Activated T-cell treated with anti-CD3 and anti-CD28 coated beads for 24 hours (primary cell): ENCODE measurements at places on chromosomes 2 and 18.

GRCh38 chr2:101827246-101827645 lies 129.7 kb downstream of the MAP4K4 start:
- no peak for DNase-seq

GRCh38 chr2:74602586-74603281 lies 45.4 kb downstream of the M1AP start:
- no peak for DNase-seq

GRCh38 chr2:216562696-216563435 lies 64.2 kb downstream of the RPL37A start:
- DNase-seq: no peak

- DNase-seq: no peak
Measured at GRCh38 chr18:59079264-59079663, 60.4 kb upstream of the SEC11C start.

- no peak for DNase-seq
Measured at GRCh38 chr2:55887901-55888624, 35.5 kb downstream of the EFEMP1 start.

GRCh38 chr2:182971820-182972547 lies 66.3 kb downstream of the NCKAP1 start:
- no peak for DNase-seq

DNA sequence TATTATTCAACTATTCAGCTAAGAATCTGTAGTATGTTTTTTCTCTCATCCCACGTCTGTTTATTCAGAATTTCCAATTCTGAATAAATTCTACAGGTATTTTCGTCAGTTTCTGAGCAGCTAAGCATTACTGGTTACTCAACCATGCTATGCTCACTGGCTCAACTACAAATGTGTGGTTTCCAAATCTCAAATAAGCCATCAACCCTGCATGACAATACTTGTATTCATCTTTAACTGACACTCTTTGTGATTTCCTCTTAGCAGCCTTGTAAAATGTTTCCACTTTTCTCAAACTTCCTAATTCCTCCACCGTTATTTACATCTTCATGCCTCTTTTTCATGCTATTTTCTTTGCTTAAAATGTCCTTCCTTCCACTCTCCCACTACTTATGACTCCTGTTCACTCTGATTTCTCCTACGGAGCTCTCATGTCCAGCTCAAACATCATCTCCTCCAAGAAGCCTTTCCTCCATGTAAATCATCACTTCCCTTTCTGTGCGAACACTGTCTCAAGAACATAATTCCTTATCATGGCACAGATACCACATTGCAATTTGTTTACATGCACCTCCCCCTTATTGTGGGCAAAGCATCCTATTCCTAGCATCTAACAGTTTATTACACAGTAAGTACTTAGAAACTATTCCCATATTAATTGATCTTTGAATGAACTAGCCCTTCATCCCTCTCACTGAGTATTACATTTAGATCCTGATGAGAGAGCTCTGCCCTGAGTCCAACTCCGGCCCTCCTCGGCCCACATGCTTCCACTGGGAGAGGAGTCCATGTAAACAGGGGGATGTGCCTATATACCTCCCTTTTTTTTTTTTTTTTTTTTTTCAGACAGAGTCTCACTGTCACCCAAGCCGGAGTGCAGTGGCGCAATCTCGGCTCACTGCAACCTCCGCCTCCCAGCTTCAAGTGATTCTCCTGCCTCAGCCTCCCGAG lies 10.5 kb downstream of the CCDC88A start:
- DNase-seq: no peak

DNA sequence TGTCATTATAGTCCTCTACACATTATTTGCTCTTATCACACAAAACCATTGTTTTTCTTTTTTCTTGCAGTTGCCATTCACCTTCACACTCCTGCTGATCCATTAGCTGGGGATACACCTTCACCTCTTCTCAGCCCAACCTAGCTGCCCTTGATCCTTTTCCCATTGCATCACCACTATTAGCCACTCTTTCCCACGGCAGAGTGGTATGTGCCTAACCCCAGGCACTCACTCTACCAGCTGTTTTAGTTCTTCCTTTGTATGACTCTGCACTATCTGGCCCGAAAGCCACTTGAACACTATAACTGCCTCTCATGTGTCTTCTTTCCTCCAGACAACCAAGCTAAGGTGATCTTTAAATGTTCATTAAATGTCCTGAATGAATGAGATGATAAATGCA lies 145.4 kb upstream of the PIK3C3 start:
- no peak for DNase-seq

- DNase-seq: no peak
Measured at GRCh38 chr2:105038383-105039061, 653 bp downstream of the MRPS9 start.
